ENCODE measurements at places on chromosomes 12 and 14.

DNA sequence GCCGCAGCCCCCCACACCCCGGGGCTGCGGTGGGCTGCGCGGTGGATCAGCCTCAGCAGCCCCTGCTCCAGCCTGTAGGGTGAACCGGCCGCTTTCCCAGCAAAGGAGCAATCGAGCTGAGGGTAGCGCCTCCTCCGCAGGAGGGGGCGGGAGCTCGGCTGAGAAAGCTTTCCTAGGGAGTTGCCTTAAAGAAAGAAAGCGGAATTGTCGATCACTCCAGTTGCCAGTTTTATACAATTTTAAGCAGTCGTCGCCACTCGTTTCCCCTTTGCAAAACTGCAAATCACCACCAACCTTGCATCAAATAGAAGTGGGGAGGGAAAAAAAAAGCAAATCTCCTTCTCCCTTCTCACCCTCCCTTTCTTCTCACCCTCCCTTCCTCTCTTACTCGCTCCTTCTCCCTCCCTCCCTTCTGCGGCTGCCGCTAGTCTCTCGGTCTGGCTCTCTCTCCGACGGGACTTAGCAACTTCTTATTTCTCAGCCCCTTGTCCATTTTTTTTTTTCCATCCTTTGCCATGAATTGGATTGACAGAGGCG lies at the start of gene PDE3A:
Gene PDE3A (plus strand): TSS at position 424 of the 537 bp plus-strand sequence. CDS start 748 bp downstream, outside the sequence.
- DNase-seq: no peak

- DNase-seq: no peak
Measured at GRCh38 chr14:54105898-54106297, 149.3 kb upstream of the BMP4 start.

DNA sequence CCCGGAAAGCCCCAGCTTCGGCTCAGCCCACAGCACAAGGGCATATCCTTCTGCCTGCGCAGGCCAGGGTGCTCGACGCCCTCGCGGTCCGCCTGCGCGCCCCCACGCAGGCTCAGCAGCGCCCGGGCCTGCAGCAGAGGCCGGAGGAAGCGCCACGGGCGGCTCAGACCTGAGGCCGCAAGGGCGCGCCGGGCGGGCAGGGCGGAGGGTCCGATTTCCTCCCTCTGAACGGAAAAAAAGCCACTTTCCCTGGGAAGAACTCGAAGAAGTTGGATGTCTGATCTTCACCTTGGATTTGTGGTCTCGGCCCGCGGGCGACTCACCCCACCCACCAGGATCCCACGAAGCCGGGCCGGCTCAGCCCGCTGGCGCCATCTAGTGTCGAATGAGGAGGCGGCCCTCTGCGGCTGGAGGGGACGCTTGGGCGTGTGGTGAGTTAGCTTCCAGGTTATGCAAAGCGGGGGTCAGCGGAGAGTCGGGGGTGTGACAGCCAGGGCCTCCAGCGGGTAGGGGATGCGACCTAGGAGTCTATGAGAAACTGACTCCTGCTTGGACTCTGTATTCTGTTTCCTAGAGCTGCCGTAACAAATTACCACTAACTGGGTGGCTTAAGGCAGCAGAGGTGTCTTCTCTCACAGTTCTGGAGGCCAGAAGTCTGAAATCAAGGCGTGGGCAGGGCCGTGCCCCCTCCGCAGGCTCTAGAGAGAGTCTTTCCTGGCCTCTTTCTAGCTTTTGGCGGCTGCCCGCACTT lies 40.0 kb upstream of the SRSF5 start:
- peak; percentile 86 for DNase-seq

DNA sequence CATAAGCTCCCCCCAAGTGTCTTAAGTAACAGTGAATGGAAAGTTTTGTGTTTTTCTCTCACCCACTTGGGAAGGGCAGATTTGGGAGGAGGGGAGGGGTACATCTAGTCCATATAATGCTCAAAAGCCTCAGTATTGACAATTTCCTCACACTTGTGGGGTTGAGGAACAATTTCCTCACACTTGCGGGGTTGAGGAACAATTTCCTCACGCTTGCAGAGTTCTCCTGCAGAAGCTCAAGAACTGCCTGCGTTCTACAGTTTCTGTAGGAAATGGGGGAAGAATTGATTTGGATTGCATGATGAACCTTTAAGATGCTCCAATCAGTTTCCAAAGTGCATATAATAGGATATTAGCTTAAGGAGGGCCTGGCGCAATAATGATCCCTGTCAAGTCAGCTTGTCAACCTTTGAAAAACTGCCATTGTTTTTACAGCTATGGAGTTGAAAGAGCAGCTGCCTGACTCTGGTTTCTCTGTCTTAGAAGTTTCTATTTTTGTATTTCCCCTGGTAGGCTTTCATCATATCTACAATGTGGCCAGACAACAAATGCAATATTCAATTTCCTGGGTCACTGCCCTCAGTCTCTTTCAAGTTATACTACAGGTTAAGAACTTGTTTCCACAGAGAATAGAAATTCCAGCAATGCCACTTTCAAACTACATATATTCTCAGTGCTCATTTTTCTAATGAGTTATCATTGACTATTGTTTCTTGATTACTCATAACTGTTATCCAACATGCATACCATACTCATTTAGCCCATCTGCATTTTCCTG lies 66.5 kb downstream of the PLEKHG7 start:
- DNase-seq: no peak

DNA sequence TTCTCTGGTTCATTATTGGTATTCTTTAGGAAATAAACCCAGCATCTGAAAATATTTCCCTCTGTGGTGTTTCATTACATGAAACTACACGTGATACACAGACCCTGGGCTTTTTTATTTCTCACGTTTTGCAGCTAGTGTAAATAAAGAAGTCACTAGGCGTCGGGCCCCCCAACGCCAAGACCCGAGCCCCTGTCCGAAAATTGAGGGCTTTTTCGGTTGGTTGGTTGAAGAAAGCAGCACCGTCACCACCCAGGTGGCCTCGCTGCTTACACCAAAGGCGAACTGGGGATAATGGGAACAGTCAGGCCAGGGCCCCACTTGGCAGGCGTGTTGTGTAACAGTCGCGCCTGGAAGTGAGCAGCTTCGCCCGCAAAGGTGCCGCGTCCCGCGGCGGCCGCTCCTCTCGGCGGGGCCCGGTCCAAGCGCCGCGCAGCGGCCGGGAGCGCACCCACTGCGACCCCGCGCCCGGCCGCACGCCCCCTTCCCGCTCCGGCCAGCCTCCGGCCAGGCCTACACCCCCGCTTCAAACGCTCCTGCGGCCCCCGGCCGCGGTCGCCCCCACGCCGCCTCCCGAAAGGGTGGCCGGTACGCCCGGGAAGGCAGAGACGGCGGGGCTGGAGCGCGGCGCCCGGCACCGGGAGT lies 1.2 kb downstream of the DUSP16 start:
- no peak for DNase-seq

DNA sequence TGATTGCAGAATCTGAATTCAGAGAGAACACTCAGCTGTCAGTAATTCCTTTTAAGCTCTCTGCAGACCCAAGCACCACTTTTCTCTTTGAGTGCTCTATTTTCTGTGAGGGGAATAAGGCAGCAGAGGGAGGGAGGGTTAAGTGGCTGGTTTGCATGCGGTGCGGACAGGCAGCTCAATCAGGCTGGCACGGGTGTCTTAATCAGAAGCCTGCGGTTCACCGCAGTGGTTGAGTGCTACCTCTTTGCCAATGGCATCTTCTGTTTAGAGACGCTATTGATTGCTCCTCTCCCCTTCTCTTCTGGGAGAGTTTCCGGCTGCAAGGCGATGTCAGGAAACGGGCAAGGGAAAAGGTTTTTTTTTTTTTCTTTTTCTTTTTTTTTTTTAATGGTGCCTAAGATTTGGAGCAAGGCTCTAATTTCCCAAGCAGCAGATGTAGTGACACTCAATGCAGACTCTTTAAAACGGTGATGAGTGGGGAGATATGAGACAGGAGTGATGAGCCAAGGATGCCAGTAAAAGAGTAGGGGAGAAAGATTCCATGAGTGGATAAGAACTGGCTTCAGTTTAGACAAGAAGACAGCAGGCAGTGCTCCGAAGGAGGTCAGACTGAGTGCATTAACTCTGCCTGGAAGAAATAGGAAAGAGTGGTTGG lies 533.7 kb upstream of the SEL1L start:
- DNase-seq: no peak

GRCh38 chr12:64404470-64405256 lies 471 bp downstream of the XPOT start:
- peak; percentile 73 for DNase-seq

GRCh38 chr14:90499121-90499520 lies 102.3 kb downstream of the CALM1 start:
- DNase-seq: no peak

GRCh38 chr12:94305130-94305957 lies 154.3 kb downstream of the CEP83 start:
- no peak for DNase-seq

DNA sequence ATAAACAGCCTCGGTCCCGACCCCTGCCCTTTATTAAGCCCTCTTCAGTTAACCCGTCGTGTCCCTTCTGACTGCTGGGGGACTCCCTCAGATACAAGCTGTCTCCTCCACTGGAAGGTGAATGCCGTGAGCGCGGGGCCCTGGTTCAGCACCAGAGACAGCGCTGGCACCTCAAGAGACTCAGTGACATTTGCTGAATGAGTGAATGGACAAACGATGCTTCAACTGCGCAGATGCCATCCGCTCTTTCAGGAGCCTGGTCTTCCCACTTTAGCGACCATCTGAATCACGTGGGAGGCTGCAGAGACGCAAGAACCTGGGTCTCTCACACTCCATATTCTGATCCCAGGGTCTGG lies 92.6 kb upstream of the SFSWAP start:
- DNase-seq: no peak

DNA sequence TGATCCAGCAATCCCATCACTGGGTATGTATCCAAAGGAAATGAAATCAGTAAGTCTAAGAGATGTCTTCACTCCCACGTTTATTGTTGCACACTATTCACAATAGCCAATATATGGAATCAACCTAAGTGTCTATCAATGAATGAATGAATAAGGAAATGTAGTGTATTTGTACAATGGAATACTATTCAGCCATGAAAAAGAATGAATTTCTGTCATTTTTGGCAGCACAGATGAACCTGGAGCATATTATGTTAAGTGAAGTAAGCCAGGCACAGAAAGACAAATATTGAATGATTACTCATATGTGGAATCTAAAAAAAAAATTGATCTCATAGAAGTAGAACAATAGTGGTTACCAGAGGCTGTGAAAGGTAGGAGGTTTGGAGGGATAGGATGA lies 30.6 kb upstream of the RFX4 start:
- no peak for DNase-seq

GRCh38 chr12:106672314-106673025 lies 89.7 kb downstream of the RFX4 start:
- DNase-seq: no peak

DNA sequence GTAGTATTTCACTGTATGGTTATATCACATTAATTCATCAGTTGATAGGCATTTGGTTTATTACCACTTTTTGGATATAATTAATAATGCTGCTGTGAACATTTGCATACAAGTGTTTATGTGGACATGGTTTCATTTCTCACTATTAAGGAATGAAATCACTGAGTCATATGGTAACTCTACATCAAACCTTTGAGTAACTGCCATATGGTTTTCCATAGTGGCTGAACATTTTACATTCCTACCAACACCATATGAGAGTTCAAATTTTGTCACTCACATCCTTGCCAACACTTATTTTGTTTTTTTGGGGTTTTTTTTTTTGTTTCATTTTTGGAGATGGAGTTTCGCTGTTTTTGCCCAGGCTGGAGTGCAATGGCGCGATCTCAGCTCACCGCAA lies 30.2 kb upstream of the EAPP start:
- DNase-seq: no peak

GRCh38 chr14:94700336-94700735 lies 69.6 kb downstream of the GSC start:
- DNase-seq: no peak

DNA sequence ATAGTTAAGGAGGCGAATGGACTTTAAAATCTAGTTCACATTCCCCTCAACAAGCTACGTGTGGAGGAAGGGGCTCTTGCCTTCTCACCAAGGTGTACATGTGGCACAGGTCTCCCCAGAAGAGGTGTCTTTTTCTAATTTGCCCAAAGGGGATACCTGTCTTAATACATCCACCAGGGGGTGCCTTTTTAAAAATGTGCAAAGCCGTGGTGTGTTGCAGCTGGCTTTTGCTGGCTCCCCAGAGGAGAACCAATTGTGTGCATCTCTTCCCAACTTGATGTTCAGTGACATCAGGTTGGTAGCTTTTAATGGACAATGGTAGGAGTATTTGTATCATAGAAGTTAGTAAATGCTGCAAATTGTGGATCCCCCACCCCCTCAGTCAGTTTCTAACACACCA lies 33.8 kb downstream of the CREBL2 start:
- DNase-seq: peak; percentile 82

DNA sequence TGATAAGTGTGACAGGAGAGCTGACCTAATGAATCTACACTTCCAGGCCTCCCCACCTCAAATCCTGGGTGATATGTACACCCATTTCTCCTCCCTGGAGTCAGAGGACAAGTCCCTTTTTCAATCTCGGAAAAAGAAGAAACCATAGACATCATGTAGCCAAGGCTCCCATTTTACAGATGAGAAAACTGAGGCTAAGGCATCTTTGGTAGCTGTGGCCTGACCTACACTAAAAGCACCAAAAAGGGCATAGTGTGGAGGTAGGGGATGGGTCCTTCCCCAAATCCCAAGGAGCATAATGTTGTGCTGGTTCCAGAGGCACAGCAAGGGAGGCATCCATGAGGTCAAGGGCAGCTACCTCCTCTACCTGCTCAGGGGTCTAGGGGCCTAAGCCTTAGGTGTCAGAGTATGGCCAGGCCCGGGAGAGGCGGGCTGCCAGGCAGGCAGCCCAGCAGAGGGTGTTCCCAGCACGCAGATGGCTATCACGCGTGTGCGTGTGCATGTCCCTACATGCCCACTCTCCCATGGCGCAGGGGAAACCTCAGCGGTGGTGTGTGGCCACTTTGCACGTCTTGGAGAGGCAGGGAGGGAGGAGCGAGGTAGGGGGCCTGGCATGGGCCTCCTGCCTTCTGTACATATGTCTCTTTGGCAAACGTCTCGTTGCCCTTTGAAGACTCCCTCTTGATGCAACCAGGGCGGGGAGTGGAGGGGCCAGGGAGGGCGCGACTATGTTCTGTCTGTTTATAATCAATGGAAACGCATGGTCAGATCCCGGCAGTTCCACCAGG lies 2.5 kb downstream of the PGF start:
- DNase-seq: peak; percentile 55

DNA sequence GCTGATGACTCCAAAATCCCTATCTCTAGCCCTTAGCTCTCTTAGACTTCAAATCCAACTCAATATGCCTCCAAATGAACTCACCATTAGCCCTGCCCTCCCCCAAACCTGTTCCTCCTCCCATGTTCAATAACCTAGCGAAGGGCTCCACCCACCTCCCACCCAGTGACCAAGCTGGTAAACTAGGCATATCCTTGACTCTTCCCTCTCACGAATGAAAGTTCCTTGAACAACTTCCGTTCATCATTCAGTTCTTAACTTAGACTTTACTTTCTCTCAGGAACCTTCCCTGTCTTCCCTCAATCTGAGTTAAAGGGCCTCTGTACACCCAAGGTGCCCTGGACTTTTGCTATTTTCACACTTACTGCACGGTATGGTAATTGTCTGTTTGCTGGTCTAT lies 1.9 kb upstream of the KLHDC1 start:
- no peak for DNase-seq

DNA sequence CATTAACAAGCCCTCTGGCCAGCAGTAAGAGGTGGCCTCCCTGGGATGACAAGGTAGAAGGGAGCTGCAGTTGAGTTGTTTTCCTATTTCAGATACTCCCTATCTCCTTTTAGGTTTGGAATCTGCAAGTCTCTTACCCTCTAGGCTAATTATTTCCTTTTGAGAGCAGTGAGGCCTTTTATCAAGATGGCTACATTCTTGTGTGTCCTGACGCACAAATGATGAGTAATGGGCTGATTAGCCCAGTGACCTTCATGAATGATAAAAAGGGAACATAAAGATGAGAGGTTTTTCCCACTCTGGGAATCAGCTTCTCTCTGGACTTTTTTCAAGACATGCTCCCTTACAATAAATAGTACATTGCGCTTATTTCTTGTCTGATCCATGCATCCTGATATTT lies 22.9 kb downstream of the DYRK2 start:
- DNase-seq: no peak

All from hematopoietic multipotent progenitor cell treated with erythropoietin and hydrocortisone succinate and interleukin-3 and kit ligand, for 17 days (in vitro differentiated cells).